ENCODE measurements at places on chromosomes 2 and 18.
A peak's percentile ranks its signal among the peaks of the same experiment; 100 is the strongest.

- DNase-seq: no peak
Observed at GRCh38 chr2:232526372-232526941, 497 bp downstream of the CHRND start.

- DNase-seq: no peak
Observed at GRCh38 chr2:172084395-172084644, 987 bp upstream of the DLX1 start.

GRCh38 chr18:56575819-56576663, 62.4 kb downstream of the TXNL1 start:
- no peak for DNase-seq

DNA sequence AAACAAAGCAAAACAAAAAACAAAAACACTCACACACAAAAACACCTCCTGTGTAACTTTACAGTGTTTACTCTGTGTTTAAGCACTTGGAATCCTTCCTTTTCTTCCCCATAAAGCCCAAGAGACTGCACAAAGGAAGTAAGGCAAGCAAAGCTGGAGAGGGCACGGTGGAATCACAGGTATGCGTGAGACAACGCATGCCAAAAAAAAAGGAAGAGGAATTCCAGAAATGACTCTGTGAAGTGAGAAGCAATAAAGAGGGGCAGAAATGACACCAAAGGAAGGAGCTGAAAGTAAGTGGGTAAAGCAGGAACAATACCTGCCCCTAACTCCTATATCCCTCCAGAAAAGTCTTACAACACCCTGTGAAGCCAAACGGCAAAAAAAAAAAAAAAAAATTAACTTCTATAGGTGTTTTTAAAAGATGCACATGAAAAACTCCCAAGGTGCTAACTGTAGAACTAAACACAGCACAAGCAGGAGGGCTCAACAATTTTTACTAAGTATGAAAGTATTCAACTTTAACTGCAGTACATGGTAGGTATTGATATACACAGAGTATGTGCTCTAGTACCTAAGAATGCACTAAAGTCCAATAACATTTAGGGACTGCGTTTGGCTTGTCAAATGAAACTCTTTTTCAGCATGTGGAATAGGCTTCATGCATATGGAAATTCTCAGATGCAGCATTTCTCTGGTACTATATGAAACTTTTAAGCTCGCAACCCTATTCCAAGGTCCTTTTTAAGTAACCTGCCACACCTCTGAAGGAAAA, 9.1 kb downstream of the RND3 start:
- DNase-seq: no peak

GRCh38 chr2:46056541-46056940, 240.7 kb upstream of the EPAS1 start:
- DNase-seq: no peak

DNA sequence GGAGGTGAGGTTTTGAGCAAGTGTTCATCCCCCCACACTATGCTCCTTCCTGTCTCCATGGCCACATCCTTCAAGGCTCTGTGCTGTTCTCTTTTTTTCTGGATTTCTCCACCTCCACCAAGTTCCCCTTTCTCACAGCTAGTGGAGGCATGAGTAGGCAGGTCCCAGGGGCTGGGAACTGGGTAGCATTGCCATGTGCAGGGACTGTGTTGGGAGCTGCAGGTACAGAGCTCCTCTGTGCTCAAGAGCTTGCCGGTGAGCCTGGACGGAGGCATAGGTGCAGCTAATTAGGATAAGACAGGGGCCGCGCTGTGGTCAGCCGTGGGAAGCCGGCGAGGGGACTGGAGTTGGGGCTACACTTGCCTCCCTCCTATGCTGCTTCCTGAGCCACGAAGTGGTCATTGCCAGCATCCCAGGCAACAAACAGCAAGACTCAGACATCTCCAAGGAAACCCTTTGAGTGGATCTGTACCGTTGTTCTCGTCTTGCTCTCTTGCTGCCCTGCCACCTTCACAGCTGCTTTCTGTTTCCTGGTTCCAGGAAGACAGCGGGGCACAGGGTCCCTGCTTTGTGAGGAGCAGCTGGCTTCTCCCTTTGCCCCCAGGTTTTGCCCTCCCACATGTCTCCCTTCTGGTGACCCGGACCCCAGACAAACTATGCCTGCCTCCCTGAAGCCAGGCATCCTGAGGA, 36.9 kb downstream of the ATOH8 start:
- DNase-seq: no peak

DNA sequence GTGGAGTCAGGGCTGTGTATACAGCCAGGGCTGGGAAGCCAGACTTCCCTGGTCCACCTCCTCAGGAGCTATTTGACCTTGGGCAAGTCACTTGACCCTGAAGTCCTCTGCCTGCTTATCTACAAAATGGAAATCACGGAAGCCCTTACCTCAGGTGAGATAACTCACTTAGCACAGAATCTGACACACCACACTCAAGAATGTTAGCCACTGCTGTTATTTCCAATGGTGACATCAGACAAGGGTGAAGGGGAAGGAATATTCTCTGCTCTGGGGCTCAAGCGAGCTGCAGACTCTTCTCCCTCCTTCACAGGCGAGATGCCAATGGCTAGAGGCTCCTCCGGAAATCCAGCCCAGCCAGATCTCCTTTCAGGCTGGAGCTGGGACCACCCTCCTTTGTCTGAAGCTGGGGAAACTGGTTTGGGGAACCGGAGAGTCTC, 189.6 kb downstream of the HAUS1 start:
- DNase-seq: no peak

DNA sequence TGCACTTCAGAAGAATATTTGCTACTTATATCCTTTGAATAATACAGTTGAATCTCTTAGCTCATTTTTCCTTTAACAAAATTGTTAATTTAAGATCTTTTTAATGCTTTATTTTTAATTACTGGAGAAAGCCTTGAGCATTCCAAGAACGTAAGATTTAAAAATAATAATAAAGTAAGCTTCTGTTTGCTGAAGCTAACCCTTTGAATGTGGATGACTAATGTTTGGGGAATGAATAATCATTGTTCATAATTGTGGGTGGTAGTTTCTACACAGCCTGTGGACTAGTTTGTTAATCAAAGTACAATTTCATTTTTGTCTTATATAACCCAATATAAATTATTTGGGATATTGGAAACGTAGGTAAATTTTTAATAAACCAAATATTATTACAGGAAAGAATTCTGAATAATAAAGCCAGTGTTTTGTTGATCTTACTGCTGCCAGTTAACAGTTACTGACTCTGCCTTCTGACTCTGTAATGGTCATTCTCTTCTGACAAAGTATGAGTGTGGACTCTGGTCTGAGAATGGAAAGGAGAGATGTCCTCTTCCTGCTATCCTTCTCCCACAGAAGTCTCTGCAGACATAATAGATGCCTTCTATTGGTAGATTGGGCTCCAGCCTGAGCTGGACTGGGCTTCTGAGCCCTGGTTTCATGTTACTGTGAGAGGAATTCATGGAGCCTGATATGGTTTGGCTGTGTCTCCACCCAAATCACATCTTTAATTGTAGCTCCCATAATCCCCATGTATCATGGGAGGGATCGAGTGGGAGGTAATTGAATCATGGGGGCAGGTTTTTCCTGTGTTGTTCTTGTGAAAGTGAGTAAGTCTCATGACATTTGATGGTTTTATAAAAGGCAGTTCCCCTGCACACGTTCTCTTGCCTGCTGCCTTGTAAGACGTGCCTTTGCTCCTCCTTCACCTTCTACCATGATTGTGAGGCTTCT, 292.7 kb upstream of the SLC39A10 start:
- DNase-seq: no peak

- peak; percentile 79 for DNase-seq
Observed at GRCh38 chr2:223837287-223838061, at the start of gene AP1S3. Gene AP1S3 (minus strand): TSS chr2:223837582. CDS start chr2:223837450, 132 bp downstream.

DNA sequence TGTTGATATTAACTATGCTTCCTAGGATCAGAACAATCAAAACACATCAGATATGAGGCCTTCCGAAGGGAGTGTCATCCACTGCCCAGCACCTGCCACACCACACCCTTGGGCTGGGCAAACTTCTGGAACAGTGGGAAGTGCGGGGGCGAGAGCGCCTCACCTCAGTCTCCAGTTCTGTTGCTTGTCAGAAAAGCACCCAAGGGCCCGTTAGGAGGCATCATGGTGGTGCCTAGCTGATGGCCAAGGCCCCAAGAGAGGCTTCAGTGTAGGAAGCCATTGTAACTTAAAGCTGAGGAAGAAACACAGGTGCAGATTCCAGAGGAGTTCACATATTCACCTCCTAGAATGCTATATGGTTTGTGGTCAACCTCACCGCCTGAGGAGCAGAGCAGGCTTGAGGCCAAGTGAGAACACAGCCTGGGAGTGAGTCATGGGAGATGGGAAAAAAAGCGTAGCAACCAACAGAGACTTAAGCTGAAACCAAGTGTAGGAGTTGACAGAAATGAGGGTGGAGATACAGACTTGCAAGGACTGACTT, 85.1 kb upstream of the ATL2 start:
- peak; percentile 11 for DNase-seq

GRCh38 chr2:11411768-11412448, 54.1 kb downstream of the E2F6 start:
- no peak for DNase-seq

DNA sequence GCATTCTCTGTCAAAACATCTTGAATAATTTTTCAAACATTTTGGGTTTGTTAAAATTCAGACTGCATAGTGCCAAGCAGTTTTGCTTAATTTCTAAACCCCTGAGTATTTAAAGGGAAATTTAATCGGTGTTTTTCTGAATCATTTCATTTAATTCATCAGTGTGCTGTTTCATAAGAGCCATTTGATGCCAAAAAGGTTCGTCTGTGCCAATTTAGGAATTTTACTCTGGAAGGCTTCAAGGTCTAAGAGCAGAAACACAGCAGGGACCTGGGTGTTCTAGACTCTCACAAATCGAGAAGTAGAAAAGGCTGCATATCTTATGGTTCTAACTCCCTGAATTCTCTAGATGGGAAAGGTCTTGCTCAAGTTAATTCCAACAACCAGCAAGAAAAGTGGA, 311.9 kb upstream of the NT5C1B start:
- DNase-seq: no peak

DNA sequence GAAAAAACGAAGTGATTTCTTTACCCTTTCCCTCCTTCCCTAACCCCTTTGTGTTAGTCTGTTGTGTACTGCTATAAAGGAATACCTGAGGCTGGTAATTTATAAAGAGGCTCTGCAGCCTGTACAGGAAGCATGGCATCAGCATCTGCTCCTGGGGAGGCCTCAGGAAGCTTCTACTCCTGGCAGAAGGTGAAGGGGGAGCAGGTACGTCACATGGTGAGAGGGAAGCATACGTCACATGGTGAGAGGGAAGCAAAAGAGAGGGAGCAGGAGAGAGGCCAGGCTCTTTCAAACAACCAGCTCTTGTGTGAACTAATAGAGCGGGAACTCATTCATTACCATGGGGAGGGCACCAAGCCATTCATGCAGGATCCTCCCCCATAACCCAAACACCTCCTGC, 126.2 kb downstream of the CAPN13 start:
- no peak for DNase-seq

- no peak for DNase-seq
Observed at GRCh38 chr18:59063912-59064311, 75.8 kb upstream of the SEC11C start.

DNA sequence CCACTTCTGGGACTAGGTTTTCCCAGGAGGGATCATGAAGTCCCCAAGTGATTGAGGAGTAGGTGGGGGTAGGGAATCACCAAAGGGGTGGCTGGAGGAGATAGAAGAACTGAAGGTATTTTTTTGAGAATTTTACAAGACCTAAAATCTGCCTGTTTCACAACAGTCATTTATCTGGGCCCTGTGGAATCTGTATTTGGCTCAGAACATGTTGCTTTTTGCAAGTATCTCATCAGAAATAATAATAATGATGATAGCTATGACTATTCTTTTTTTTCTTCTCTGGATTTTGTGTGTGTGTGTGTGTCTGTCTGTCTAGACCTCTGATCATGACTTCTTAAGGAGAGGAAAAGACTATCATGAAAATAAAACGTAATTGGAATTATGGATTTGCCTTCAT, 13.9 kb downstream of the STON1 start:
- DNase-seq: no peak

DNA sequence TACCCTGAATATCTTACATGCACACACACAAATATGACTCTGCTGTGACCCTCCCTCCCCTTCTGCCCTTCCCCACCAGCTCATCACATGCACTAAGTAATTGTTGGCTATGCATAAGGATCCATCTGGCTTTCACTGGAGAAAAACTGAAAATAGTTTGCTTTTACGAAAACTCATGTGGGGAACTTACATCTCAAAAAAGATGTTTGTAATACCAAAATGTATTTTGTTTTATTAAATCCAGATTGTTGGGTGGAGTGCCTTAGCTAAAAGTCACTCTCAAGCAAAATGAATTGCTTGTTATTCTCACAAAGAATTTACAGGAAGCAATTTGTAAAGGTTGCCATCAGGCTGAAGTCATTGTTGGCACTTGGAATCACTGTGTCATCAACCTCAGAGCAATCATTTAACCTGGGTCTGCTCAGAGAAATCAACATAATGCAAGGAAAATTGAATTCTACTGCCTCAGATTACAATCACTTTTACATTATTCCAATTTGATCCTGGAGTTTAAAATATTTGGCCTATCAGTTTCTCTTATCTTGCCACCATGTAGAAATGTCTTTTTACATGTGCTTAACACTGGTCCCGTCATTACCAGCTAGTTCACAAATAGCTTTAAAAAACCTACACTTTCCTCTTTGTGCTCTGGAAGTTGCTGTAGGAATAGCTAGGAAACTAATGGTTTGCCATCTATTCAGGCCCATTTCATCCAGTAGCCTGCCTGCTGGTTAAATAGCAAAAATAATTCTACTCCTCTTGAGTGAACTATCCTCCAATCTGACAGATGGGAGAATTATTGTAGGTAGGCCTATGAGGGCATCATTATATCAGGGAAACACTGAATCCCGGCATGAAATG, 90.3 kb upstream of the TMEM17 start:
- DNase-seq: no peak

DNA sequence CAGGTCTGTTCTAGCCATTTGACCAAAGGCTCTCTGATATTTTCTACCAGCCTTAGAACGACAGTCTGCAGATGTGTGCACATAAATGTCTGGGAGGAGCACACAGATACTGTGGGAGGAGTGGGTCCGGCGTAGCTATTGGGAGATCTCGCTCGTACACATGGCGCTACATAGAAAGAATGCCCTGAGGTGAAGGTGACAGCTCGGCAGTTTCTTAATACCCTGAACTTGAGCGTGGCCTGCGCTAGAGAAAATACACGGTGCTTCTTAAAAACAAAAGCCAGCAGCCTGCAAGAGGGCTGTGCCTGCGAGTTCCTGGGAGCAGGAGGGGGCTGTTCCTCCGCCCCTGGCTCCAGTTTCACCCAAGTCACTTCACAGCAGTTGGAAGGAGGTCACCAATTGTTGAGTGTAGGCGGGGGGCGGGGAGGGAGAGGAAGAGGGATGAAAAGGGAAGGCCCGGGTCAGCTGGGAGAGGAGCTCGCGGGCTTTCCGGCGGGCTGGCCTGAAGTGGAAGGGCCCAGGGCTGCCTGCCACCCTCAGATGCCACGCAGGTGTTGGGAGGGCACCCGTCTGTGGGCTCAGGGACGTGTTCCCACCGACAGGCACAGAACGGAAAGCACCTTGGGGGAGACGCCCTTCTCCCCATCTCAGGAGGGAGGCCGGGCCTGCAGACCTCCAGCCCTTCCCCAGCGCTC, 124.7 kb upstream of the ZNF516 start:
- no peak for DNase-seq

Data from stimulated activated CD4-positive, alpha-beta T cell treated with anti-CD3 and anti-CD28 coated beads, Interleukin-4, amount 100 ng/mL, for 1 hour (primary cell).